ENCODE measurements at places on chromosomes 4 and X.

DNA sequence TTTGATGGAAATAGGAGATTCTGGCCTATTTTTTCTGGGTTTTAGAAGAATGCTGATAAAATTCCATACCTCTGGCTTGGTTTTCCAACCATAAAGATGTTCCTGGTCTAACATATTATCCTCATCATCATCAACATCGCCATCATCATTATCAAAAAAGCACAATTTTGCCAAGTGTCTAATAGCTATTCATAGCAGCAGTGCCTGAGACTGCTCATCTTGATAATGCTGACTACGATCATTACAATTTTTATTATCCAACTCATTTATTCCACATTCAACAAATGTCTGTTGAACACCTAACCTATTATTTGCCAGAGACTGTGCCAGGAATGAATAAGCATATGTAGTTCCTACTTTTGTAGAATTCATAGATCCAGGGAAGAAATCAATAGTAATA is 303.5 kb upstream of the GATB start:
- DNase-seq, result no peak

- DNase-seq, result no peak
These were observed 444.7 kb downstream of the IQCM start for GRCh38 chr4:149370785-149371420.

GRCh38 chr4:47746122-47746521 is 91.7 kb downstream of the CORIN start:
- no peak for DNase-seq

DNA sequence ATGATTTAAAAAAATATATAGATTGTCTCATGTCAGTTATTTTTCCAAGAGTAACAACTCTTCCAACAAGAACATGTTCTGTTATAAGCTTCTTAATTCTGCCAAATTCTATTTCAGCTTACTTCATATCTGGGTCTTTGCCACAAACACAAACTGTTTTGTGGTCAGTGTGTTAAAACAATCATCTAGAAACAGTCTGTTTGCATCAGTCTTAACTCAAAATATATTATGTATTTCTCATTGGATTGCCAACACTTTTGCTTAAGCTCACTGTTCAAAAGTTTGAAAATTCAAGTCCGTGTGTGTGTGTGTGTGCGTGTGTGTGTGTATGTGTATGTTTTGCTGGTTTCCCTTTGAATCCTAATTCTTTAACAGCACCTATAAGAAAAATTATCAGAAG is 752.3 kb upstream of the NDST4 start:
- no peak for DNase-seq

DNA sequence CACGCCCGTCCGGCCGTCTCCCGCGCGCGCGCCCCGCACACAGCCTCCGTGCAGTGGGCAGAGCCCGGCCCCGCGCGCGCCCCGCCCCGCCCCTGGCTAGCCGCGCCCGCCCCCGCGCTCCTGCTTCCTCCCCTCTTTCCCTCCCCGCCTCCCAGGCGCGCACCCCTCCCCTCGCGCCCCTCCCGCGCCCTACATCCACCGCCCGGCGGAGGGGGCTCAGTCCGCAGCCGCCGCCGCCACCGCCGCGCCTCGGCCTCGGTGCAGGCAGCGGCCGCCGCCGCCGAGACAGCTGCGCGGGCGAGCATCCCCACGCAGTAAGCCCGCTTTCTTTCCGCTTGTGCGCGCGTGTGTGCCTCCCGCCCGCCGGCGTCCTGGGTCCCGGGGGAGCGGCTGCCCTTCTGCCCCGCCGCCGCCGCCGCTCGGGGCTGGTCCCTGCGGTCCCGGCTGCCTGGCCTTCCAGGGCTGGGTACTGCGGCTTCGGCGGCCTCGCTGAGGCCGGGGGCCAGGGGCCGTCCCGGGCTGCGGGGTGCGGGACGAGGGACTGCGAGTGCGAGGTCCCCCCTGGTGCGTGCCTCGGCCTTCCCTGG is at the start of gene FHL1:
Gene FHL1, plus strand, starts transcription at position 219 of the 587 bp plus-strand sequence.
- DNase-seq, result peak; percentile 46

DNA sequence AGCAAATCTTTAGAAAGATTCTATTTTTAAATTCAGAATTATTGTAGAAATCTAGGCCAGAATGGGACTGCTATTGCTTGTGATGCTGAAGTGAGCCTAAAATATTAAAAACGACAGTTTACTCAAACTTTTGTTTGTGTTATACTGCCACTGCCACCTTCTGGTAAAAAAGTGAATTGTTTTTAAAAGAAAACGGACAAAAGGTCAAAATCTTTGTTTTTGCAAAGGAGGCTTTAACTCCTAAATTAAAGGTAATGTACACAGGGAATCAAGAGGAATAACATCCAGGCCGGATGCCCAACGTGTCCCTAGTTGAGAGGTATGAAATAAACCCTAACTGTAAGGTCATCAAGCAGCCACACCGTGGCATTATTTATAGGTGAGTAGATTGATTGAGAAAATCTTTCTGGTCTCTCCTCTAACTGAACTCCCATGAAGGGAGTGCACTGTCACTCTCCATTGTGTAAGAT is 338.3 kb upstream of the GALNT7 start:
- DNase-seq, result no peak

All from activated CD4-positive, CD25-positive, alpha-beta regulatory T cell treated with anti-CD3 and anti-CD28 coated beads, Interleukin-2, amount 50 U/mL, for 72 hours (primary cell).